ENCODE measurements at places on chromosomes 1 and 21.
A peak's percentile ranks its signal among the peaks of the same experiment; 100 is the strongest.

GRCh38 chr1:53567450-53567849, 108.3 kb downstream of the DMRTB1 start:
- no peak for DNase-seq

DNA sequence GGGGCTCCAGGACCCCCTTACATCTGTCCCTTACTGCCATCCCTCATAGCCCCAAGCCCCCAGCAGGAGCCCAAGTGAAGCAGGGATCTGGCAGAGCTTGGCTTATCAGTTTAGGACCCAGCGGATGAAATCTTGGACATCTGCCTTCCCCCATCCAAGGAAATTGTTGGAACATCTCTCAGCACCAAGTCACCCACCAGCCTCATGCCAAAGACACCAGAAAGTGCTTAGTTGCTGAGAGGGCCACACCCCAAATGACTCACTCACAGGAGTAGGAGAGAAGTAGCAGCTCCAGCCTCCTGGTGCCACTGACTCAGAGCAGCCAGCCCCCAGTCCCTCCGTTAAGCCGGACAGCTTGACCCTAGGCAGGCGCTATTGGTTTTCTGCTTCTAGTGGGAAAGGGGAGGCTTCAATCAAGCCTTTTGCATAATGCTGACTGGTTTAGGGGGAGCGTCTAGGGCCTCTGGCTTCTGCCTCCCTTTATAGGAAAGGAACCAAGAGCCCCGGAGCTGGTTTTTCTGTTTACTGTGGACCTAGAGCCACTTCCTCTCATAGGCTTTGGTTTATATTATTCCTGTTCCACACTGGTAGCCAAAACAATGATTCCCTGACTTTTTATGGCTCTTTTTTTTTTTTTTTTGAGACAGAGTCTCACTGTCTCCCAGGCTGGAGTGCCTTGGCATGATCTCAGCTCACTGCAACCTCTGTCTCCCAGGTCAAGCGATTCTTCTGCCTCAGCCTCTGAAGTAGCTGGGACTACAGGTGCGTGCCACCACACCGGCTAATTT, 114.2 kb upstream of the IPO9 start:
- no peak for DNase-seq

DNA sequence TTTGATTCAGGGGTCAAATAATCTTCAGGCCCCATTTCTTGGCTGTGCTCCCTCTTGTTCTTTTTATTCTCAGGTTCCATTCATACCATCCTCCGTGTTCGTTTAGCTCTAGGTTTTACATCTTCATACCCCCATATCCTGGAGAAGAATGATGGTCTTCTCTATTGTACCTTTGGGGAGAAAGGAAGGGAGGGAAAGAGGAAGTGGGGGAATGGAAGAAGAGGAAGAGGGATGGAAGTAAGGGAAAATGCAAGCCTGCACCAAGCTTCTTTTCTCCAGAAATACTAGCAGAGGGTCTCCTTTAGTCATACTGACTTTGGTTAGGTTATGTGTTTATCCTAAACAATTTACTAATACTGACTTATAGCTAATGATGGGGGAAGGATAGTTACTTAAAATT, 52.4 kb downstream of the FNBP1L start:
- DNase-seq: no peak

DNA sequence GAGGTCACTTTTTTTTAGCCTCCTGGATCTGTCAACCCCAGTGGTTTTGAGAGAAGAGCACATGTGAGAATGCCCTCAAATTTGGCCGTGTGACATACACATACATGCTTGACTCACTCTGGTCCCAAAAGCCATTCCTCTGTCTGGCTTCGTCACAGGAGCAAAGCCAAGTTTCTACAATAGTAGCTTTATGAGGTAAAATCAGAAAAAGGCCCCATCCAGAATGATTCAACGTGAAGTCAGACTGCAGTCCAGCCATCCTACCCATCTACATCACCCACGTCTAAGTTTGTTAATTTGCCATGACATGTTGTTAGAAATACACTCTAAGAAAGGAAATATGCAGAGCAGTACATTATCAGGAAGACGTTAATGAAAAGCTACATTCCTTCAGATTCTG, 245.2 kb downstream of the SDCCAG8 start:
- DNase-seq: no peak

DNA sequence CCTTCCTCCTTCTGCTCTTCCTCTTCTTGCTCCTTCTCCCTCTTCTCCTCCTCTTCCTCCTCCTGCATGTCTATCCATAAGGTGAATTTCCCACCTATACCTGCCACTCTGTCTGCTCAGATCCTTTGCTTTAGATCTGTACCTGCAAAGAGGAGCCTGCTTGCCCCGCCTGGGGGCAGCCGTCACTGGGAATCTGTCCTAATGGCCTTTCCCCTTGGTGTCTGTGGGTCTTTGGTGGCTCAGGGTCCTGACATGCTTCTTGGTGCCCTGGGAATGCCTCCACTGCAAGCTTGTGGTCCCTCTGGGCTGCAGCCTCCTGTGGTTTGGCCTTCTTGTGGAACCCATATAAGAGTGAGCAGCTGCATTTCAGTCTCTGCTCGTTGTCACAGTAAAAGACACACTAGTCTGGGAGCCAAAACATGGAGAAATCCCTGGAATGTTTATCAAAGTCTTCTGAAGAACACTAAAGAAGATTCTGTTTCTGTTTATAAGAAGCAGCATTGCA, 79.5 kb upstream of the CSF3R start:
- DNase-seq: no peak

- no peak for DNase-seq
Measured at GRCh38 chr1:94231746-94232145, 5.6 kb downstream of the ARHGAP29 start.

- DNase-seq: no peak
Measured at GRCh38 chr1:25890239-25891034, 14.9 kb upstream of the PAQR7 start.

- peak; percentile 24 for DNase-seq
Measured at GRCh38 chr1:221573756-221574155, 168.1 kb downstream of the DUSP10 start.

DNA sequence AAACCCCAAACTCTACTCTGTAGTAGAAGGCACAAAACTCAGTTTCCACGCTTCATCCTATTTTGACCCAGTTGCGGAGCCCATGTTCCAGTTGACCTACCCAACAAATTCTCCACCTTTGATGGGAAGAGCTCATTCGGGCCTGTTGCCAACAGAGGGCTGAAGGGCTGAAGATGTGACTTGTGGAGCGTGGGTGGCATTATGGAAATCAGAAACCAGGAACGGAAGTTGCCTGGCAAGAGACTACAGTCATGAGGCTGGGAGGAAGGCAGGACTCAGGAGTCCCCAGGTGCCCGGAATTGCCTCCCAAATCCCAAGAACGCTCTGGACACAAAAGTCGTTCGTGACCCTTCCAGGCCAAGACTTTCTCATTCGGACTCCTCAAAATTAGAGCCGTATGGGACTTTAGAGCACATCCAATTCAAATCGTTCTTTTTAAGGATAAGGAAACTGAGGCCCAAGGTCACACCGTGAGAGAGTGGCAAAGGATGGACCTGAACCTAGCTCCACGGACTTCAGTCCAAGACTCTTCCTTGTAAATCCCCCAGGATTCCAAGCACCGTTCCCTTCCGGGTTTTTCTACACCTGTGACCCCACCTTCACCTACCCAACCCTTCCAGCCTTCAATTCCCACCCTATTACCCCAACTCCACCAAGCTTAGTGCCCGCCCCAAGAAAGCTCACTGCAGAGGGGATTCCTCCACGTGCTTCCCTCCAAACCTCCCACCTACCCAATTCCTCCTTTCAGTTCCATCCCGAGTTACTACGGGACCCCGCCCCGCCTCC, 739 bp downstream of the SMG5 start:
- no peak for DNase-seq
